ENCODE measurements at places on chromosomes 3 and 15.

DNA sequence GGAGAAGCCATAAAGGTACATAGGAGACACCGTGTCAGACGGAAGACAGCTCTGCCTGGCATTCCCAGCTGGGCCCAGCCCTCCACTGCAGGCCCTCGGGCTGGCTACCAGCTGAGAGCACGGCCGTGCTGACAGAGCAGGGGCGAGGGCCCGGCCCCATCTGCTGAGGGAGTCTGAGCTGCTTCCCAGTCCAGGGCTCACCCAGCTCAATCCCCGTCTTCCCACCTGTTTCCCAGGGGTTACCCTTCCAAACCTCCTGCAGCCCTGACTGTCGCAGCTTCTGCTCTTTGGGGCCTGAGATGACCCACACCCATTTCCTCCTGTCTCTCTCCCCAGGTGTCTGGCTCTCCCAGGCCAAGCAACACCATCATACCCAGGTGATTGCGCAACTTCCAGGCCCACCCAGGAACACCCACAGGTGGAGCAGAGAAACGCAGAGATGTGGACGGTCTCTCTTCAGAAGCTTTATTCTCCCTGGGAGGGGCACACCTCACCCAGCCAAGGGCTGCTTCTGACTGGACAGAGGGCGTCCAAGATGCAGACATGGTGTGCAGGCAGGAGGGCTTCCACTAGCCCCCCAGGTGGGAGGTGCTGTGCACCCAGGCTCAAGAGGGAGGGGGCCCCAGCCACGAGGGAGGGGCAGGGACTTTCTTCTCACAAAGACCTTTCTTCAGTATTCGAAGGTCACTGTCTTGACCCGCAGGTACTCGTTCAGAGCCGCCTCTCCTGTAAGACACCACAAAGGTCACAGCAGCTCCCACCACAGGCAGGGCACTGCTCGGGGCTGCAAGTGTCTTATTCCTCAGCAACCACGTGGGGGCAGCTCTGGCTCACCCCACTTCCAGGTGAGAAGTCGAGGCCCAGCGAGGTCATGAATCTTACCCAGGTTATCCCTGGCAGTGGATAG is 19.4 kb upstream of the SLC41A3 start:
- no peak for DNase-seq

DNA sequence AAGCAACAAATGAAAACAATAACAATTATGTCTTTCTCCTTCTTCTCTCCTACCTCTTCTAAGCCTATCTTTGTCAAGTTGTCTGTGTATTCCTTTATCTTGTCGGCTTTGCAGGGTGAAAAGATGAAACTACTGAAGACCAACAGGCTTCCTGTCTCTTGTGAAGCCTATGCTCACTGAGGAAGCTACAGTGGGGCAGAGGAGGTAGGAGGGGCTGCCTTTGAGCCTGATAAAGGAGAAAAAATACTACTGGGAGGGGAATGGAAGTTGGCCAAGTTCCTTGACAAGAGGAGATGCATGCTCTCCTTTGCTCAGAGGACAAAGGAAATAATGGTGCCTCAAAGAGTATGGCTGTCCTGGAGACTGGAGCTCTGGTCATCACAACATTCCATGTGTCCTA is 92.0 kb downstream of the IGSF11 start:
- DNase-seq, result no peak

GRCh38 chr15:37907136-37907535 is 27.3 kb upstream of the TMCO5A start:
- DNase-seq, result no peak

GRCh38 chr3:57805266-57805665 is 49.2 kb downstream of the SLMAP start:
- DNase-seq, result no peak

GRCh38 chr15:35932531-35932930 is 386.6 kb upstream of the DPH6 start:
- DNase-seq, result no peak

All from NCI-H774 (cell line).